ENCODE measurements at places on chromosomes 11 and 22.
A peak's percentile ranks its signal among the peaks of the same experiment; 100 is the strongest.

DNA sequence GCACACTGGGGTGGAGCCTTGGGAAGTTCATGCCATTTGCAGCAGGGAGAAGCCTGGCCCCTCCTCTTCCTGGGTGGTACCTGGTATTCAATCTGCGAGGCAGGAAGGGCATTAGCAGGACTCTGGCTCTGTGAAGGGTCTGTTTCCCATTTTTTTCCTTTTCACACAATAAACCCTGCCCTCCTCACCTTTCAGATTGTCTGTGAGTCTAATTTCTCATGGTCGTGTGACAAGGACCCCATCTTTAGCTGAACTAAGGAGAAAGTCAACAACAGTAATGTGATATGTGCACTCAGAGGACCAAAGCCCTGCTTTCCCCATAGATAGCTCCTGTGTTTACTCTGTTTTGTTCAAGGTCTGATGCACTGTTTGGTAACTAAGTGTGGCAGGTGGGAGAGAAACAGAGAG lies 26.6 kb upstream of the CASP4 start:
- DNase-seq, result no peak

GRCh38 chr11:47179655-47179991 lies 2.9 kb upstream of the ARFGAP2 start:
- DNase-seq, result no peak

DNA sequence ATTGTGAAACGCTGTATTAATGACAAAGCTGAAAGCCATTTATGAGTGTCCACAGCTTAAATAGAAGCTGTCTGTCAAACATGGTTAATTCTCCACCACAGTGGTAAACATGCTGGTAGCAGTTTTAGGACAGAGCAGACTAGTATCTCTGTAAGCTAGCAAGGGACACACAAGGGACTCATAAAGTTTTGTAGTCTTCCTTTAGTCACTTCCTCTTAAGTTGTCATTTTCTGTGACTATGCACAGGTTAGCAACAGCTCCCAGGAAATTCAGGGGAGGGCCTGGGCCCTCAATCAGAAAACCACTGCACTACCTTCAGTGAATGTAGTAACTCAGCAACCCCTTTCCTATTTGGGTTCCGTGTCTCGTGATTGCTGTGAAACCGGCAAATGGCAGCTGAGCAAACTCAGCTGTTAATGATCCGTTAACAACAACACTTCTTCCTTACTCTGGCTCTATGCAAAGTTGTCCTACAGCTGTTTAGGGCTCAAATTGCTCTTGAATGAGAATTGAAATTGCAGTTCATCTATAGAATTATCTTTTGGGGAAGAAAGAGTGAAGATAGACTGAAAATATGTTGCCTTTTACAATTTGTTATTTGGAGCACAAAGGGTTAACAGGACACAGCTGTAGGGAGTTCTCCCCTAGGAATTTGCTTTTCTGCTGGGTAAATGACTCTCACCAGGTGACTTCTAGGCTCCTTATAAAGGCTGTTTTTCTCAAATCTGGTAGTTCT lies at the start of gene MMP26:
MMP26 (plus strand) TSS at position 731 of the 736 bp plus-strand sequence.
- no peak for DNase-seq

DNA sequence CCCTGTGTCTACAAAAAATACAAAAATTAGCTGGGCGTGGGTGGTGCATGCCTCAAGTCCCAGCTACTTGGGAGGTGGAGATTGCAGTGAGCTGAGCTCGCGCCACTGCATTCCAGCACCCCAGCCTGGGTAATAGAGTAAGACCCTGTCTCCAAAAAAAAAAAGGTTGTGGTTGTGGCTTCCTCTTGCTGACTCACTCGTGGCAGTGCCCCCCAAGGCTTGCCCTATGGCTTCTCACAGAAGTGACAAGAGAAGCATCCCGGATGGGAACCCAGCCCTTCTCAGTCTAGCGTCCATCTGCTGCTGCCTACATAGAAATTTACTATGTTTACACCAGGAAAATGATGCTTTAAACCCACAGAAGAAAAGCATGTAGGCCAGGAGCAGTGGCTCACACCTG lies 68.5 kb upstream of the PITPNB start:
- DNase-seq, result peak; percentile 92

DNA sequence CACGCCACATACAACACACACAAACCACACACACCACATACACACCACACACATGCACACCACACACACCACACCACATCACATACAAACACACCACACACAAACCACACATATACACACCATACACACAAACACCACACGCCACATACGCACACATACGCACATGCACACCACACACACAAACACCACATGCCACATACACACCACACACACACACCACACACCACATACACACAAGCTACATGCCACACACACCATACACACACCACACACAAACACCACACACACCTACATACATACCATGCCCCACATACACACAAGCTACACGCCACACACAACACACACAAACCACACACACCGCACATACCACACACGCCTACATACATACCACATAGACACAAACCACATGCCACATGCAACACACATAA lies 15.7 kb upstream of the TH start:
- DNase-seq, result no peak

- DNase-seq, result no peak
Measured at GRCh38 chr11:60282286-60282685, 1.8 kb downstream of the MS4A4A start.

DNA sequence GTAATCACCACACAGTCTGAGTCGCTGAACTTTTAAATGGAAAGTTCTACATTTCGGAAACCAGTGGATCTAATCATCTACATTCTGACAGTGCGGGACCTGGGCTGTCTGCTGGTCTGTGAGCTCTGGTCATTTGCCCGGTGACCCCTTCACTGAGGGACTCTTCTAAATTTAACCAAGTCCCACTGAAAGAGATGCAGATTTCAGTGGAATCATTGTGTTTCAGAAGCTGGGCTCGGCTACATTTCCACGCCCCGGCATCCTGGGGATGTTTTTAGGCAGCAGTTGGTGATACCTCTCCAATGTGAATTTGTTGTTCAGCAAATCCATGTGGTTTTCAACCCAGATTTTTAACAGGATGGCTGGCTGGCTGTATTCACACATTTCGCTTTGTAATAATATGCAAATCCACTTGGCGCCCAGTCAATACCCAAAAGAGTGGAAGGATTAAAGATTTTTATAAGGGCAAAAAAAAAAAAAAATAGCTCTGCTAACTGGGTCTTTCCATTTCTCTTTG lies 145.5 kb upstream of the RASSF10 start:
- DNase-seq, result no peak

DNA sequence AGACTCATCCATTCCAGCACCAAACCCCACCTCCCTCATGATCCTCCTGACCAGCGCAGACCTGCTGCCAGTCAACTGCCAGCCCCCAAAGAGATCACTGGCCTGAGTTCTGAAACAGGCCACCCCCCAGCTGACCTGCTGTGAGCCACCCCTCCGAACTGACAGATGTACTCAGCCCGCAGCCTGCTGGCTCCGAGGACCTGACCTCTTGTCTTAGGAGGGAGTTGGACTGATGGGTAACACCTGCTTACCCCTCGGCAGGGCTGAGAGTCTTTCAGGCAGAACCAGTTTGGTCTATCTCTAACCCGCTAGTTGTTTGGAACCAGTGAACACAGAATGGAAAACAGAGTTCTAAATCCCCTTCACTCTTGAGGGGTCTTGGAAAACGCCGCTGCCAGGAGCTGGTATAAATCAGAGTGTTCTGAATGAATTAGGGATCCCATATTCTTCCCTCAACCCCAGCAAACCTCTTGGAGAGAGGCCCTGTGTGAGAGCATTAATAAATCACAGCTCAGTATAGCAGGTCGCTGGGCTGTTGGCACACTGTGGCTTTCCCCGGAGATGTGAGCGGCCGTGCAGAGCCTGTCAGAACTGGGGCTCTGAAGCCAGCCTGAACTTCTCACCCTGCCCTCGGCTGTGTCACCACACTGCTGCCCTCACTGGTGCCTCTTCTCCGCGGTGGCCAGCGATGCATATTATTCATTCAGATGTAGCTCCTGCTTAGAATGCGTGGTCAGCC lies 165.1 kb upstream of the NCAM1 start:
- DNase-seq, result no peak

- peak; percentile 73 for DNase-seq
Measured at GRCh38 chr11:16184588-16184987, 171.8 kb downstream of the SOX6 start.

GRCh38 chr11:20114588-20114987 lies 45.7 kb downstream of the DBX1 start:
- DNase-seq, result no peak

DNA sequence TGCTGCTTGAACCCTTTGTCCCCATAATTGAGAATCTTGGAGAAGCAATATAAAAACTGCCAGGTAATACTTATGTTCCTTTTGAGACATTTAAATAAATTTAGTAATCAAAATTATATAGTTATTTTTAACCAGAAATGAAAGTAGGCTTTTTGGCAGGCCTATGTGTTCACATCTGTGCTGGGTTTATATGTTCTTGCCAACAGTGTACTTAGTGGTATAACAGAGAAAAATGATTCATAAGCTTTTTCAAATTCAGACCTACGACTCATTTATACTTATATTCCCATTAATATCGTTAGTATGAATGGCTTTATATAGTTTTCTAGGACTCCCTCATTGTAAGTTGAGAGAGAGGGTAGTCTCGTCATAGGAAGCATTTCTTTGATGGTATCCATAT lies 79.0 kb downstream of the DDX10 start:
- DNase-seq, result peak; percentile 24

GRCh38 chr11:78390809-78391208 lies 26.8 kb downstream of the GAB2 start:
- no peak for DNase-seq

DNA sequence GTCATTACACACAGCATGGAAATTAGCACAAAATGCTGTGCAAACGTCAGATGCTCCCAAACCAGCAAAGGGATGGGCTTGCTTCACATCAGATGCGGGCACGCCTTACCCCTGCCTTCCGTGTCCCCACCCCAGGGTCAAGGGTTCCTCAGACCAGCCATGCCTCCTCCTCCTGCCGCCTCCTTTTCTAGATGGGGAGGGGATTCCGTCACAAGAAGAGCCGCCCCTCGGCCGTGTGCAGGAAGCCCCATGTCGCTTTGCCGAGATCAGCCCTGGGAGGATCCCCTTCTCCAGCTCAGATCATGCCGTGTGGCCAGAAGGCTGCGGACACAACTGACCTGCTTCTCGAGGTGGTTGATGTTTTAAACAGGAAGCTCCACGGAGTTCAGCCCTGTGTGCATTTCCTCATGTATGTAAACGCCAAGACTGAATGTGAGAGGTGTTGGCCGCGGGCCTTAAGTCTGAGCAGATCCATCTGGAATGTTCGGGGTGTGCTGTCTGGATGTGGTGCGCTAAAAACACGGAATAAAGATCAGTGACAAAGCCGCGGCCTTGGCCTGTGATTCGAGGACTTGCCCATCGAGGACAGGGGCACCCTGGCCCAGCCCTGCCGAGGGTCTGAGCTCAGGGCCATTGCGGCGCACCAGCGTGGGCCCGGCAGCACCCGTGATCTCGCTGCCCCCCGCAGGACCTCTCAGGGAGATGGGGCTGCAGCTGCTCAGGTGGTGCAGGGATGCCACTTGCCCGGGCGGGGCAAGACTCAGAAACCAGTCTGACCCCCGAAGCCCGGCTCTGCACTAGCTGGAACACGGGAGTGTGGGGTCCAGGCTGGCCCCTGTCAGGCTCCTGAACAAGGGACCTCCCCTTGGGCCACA lies 412.9 kb downstream of the TBC1D22A start:
- peak; percentile 55 for DNase-seq

GRCh38 chr11:67647471-67647870 lies 3.1 kb downstream of the ACY3 start:
- DNase-seq, result no peak

GRCh38 chr11:89458716-89459115 lies 32.5 kb downstream of the NOX4 start:
- peak; percentile 79 for DNase-seq

- no peak for DNase-seq
Measured at GRCh38 chr11:111986589-111986988, 38.6 kb upstream of the DLAT start.

DNA sequence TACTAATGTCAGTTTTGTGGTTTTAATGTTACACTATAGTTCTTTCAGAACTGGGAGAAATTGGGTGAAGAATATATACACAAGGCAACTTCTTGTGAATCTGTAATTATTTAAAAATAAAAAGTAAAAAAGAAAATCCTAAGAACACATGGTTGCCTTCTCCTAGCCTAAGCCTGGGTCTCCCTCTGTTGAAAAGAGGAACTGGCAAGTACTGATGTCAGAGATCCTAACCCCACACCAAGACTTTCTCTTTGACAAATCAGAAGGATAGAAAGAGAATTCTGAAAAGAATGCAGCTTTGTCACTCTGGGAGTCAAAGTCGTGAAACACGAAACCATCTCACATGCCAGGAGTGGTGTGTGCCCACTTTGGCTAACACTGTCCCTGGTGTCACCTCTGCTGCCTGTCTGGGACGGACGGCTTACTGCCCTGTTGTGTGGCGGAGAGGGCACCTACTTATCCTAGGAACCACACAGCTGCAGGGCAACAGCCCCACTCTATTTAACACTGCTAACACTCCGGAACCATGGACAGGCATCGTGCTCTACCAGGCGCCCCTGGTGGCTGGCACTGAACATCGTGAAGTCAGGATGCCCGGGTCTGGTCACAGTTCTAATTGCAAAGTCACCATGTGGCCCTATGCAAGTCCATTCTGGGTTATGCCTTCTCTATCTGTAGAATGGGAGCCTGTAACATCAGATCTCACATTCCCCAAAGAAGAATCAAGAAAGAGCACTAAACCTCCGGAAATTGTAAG lies 108.7 kb upstream of the CD82 start:
- no peak for DNase-seq

- no peak for DNase-seq
Measured at GRCh38 chr11:73612601-73613140, 14.8 kb upstream of the FAM168A start.

- peak; percentile 3 for DNase-seq
Measured at GRCh38 chr11:127027789-127028188, 27.2 kb upstream of the KIRREL3 start.

DNA sequence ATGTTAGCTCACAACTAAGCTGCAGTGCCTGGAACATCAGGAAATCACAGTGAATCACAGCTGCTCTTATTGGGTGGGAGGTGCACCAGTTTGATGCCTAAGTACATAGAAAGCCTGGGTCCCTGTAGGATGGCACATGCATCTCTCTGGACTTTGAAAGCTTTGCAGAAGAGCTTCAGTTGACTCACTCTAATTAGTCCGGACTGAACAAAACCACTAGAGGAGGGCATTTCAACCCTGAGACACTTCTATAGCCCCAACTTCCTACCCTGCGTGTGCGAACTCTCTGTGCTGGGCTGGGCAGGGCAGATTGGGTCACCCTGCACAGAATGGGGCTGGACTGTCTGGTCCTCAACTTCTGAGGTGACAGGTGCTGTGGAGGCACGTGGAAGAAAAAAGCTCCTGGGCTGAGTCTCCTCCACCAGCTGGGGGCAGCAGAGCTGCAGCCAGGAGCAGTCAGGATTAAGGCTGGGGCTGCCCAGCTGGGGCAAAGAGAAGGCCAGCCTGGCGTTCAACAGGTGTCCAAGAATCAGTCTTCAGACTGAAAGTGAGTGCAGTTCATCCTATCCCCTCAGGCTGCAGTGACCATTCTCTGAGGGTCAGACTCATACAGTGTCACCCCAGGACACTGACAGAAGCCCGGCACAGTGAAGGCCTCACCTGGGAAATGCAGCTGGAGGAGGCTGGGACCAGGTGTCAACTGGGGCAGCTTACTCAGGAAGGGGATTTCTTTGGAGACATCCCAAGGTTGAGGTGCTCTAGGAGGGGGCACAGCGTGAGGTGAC lies 22.1 kb downstream of the GGTLC2 start:
- peak; percentile 2 for DNase-seq

All from fibroblast of upper back skin (primary cell).